Smooth muscle cell of the umbilical artery (primary cell): ENCODE measurements at places on chromosomes 1 and 21. TPM values are rescaled to one million over a fixed set of nuclear protein-coding genes. Genes with fewer than 3 reads are reported as not detected.

The FCRL4 gene
- total RNA-seq = not detected in 2 replicates

The SLAMF6 gene
- not detected in 2 replicates for total RNA-seq

The HMCN1 gene
- total RNA-seq = 41.3 and 81.7 TPM in 2 replicates

The COL9A2 gene
- total RNA-seq = 0.59 and 0.78 TPM in 2 replicates

The AMY1A gene
- total RNA-seq = not detected in 2 replicates
